ENCODE measurements at places on chromosomes 1 and 21.

- no peak for DNase-seq
Observed at GRCh38 chr1:223425550-223425949, 32.3 kb downstream of the CCDC185 start.

DNA sequence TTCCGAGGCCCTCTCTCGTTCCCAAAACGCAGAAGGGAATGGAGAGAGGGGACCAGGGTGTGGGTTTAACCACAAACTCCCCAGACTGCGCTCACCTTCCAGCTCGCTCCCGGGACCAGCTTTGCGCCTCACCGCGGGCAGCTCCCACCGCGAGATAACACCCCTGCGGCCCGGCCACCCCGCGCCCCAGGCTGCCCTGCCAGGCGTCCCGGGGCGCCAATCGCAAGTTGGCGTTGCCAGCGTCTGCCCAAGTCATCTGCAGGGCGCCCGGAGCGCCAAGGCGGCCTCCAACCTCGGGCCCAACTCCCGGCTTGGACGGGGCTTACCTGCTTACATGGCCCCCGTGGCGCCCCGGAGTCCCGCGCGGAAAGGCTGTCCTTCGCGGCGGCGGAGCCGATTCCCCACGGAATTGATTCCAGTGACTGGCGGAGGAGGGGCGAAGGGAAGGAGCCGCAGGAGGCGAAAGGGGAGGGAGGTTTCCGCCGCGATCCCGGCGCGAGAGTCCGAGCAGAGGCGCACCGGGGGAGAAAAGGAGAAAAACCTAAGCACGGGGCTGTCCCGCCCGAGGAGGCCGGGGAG, 456 bp downstream of the PTPN14 start:
- no peak for DNase-seq

DNA sequence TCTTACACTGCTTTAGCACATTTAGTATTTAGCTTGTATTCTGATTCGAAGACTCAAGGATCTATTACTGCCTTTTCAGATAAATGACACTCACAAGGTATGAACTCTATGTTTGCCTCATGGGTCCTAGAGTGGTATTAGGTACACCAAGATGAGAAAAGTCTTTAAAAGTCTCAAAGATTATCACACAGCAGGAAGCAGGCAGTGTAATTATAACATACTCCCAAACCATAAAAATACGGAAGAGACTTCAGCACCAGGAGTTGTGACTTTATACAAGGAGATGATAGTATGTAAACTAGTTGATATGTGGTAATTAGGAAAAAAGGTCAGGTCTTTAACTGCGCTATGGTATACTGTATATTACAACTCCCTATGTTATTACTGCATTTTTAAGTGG, 11.2 kb upstream of the RCSD1 start:
- no peak for DNase-seq

DNA sequence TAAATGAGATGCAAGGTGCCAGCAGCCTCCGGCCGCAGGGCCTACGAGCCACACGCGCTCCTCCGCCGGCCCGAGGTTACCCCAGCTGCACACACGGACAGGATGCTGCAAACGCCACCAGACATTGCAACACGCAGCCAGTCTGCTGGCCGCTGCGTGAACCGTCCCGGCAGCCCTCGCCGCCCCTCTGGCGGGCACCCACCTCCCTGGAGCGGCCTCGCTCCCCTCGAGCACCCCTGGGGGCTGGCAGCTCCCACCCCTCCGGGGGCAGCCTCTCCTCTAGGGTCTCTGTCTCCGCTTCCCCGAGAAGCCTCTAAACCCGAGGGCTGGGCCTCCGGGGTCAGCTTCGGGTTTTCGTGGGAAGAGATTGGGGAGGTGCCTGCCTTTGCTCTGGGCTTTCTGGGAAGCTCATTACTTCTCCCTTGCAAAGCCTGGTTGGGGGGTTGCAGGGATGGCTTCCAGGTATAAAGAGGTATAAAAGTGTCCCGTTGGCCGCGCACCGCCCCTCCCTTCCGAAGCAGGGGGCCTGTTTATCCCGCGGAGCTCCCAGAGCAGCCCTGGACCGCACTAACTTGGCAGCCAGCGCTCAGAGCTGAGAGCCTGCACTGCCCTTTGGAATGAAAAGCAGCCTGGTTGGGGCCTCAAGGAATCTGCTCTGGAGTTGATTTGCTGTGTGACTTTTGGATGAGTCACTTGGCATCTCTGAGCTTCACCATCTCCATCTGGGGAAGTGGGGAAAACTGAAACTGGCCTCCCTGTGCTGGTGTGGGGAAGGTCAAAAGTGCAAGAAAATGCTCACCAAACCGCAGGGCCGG, 21.8 kb downstream of the DHRS3 start:
- no peak for DNase-seq

- no peak for DNase-seq
Observed at GRCh38 chr1:16250524-16251251, 13.7 kb upstream of the CPLANE2 start.

DNA sequence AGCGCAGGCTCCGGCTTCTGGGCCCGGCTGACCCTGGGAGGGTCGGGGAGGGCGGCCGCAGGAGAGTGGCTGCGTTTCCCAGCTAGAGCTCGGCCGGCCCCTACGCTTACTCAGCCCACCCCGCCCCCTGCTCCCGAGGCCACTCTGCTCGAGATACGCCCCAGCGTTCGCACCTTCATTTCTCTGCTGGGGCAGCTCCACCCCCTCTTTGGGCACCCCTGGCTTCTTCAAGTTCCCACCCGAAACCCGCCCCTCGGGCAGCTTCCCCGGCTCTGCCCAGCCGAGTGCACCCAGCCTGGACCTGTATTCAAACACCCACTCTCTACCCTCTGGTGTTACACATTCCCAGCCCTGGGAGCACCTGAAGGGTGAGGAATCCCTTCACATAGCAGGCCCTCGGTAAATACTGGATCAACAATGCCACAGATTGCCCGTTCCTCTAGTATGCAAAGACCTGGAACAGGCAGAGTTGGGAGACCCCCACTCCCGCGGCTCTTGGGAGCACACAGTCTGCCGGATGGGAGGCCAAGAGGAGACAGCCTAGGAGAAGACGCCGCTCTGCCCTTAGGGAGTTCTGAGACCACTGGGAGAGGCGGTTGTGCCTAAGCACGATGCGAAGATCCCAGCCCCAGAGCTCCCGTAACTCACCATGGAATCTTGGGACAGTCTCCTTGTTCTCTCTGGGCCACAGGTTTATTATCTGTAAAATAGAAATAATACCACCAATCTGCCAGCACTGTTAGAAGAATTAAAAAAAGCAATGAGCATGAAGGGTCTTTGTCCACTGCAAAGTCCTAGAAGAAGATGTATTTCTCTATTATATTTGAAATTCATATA, 566 bp upstream of the PAQR7 start:
- no peak for DNase-seq

DNA sequence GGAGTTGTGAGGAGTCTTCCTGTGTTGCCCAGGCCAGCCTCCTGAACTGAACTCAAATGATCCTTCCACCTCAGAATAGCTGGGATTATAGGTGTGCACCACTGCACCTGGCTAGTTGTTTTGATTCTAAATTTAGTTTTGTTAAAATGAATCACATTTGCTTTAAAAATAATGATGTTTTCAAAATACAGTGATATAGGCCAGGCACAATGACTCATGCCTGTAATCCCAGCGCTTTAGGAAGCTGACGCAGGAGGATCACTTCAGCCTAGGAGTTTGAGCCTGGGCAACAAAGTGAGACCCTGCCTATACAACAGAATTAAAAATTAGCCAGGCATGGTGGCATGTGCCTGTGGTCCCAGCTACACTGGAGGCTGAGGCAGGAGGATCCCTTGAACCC, 24.3 kb downstream of the RTCA start:
- no peak for DNase-seq

DNA sequence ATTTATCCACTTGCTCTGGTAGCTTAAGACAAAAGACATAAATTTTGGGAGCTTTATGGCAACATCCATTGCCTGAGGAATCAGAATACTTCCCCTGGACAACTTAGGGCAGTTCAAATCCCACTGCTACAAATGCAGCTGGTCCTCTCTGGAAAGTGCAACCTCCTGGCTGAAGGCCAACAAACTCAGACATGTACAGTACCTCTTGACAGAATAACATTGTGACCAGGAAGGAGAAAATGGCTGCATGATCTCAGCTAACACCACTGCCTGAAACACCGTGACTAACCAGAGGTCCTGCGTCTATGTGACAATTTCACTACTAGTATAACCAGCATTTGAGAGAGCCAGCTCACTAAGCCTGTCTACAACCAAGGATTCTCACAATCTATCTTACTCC, 218.9 kb downstream of the CRB1 start:
- no peak for DNase-seq

GRCh38 chr1:225846331-225847310, 35.6 kb downstream of the TMEM63A start:
- DNase-seq = no peak

DNA sequence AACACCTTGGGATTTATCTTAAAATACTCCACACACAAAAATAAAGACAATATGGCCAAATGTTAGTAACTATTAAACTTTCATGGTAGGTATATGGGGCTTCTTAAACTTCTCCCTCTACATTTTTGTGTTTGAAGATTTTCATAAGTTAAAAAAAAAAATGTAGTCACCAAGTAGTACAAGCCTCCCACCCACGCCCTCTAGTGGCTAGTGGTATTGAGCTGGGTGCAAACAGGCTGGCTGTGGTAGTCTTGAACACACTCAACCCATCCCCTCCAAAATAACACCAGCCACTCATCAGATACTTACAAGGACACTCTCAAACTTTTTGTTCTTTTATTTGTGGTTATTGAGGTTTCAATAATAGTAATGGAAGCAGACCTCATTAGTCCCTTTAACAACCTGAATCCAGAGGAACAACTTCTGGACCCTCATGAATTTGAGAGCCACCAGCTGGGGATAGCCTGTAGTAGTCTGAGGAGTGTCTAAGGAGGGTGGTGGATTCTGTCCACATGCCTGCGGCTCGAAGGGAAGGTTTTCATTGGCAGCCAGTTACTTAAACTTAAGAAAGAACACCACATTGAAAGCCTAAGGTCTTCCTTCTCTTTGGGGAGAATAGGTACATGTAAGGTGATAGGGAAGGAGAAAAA, 15.6 kb downstream of the RD3 start:
- peak; percentile 71 for DNase-seq
